ENCODE measurements at places on chromosomes 6 and 20.

DNA sequence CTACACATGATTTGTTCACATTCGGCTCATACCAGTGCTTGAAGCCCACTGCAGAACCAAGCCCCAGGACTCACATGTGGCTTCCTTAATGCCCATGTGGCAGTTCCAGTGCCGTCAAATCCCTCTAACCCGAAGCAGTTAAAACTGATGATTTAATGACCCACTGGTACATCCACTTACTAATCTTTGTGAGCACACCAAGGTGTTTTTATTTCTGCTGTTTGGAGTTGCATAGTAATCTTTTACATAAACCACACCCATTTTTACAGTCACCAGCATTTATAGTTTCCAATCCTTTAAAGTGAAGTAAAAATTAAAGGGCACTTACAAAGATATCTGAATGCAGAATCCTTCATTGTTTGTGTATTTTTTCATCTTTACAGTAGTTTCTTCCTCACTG lies 232.0 kb downstream of the ANKRD60 start:
- DNase-seq = no peak

GRCh38 chr6:99608059-99608885 lies 1.6 kb downstream of the PRDM13 start:
- no peak for DNase-seq

GRCh38 chr20:7010527-7010926 lies 243.0 kb downstream of the BMP2 start:
- no peak for DNase-seq

GRCh38 chr20:36474563-36474962 lies 66.8 kb upstream of the MYL9 start:
- DNase-seq = no peak

DNA sequence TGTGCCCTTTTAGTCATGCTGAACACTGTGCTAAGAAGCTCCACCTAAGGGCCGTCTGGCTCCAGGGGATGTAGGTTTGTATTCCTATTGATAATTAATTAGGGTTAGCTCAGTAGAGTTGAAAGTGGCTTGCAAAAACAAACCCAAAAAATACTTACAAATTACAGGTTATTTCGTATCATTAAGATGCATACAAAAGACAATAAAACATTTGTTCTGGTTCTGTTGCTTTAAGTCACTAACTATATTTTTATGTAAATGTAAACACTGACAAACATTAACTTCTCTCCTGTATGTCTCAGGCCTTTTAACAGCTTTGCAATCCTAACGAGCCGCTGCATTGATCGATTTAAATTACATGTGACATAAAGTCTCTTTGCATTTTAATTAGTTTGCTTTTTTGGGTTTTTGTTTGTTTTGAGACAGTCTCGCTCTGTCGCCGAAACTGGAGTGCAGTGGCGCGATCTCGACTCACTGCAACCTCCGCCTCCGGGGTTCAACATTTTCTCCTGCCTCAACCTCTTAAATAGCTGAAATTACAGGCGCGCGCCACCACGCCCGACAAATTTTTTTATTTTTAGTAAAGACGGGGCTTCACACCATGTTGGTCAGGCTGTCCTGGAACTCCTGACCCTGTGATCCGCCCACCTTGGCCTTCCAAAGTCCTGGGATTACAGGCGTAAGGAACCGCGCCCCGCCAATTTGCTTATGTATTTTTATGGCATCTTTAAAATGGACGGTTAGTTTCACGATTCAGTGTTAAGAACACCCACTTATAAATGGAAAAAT lies 110.9 kb downstream of the HFE start:
- peak; percentile 82 for DNase-seq

All from T-helper 1 cell (primary cell).